ENCODE measurements at places on chromosomes 12 and 14.

DNA sequence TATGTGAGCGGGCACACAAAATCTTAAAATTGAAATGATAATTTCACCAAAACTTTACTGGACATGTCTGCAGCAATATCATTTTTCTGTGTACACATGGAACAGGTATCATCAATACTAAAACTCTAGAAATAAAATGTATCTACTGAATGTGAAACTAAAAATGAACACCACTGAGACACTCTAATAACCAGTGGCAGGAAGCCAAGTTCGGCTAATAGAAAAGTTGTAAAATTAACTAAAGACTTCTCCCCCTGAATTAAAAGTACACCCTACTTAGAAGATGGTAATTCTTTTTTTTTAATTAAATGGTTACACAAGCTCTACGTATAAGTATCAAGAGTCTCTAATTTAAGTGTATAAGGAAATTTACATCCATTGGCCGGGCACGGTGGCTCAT, 227.2 kb downstream of the MED13L start:
- no peak for DNase-seq

DNA sequence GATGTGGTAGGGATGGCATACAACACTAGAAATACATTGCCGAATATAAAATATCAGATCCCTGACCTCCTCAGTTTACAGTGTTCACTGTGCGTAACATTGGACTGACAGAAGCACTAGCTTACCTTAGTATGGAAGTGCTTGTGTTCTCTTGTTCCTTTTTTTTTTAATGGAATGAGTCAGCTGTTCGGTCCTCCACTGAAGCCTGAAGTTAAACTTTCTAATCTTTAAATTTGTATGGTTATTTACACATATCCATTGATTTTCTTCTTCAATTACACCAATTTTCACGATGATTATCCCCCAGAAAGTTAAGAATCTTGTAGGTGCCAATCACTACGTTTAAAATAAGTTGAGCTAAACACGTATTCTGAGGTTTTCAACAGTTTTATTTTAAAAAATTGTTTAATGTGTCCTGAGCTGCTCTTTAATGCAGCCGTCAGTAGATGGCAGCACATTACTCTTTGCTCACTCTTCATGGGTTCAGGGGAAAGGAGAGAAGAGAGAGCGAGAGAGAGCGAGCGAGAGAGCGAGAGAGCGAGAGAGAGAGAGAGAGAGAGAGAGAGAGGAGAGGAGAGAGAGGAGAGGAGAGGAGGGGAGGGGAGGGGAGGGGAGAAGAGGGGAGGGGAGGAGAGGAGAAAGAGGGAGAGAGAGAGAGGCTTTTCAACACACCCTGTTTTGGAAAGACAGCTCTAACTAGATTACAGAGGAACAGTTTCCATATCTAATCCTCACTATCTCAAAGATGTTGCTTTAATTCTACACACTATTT, 134.7 kb upstream of the SCAF11 start:
- DNase-seq, result peak; percentile 77

DNA sequence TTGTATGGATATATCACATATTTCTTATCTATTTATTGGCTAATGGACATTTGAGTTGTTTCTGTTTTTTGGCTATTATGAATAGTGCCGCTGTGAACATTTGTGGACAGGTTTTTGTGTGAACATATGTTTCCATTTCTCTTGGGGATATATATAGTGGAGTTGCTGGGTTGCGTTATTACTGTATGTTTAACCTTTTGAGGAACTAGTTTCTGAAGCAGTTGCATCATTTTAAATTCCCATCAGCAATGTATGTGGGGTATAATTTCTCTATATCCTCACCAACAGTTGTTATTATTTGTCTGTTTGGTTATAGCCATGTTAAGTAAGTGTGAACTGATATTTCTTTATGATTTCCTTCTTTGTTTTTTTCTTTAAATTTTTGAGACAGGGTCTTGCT, 10.7 kb downstream of the TCTN2 start:
- DNase-seq, result no peak

- no peak for DNase-seq
Measured at GRCh38 chr12:83322809-83323208, 636.1 kb downstream of the TMTC2 start.

DNA sequence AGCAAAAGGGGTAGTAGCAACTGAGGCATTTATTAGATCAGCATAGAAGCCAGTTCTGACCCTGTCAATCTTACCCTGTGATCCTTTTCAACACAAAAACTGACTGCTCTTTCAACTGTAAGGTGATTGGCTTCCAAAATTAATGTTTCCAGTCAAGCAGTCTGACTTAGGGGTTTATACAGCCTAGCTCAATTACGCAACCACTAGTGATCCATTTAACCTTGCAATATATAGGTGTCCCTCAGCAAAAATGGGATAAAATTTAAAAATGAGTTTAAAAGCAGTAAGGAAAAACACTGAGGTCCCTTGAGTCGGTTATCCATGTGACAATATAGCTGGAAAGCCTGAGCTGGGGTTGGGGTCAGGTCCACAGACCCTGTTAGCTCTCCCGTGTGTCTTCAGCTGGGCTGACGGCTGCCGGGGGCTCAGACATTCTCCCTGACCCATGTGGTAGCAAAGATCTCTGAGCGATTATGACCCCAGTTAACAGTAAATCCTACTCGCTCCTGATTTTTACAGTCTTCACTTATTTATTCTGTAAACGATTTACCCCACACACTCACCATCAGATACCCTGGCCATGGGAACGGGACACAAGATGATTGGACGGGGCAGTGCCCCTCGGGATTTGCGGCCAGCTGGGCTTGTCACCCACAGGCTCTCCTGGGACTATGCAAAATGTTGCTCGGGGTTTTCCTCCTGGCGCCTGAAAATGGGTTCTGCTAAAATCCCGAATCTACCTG, 16.6 kb downstream of the ADGRD1 start:
- no peak for DNase-seq

DNA sequence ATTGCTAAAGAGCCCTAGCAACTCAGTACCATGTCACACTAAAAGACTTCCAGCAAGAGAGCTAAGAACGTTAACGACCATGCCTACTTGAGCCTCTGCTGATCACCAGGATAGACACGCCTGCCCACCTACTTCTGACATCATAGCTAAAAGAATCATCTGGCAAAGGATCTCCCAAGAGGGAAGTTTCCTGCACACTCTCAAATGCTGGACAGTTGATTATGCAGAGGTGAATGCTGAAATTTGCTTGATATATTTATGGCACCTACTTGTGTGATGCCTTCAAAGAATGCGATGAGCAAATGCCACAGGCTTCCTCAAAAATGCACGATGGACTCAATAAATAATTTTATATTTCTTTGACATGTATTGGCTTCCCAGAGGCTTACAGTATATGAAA, 113.6 kb downstream of the GALC start:
- DNase-seq, result no peak

DNA sequence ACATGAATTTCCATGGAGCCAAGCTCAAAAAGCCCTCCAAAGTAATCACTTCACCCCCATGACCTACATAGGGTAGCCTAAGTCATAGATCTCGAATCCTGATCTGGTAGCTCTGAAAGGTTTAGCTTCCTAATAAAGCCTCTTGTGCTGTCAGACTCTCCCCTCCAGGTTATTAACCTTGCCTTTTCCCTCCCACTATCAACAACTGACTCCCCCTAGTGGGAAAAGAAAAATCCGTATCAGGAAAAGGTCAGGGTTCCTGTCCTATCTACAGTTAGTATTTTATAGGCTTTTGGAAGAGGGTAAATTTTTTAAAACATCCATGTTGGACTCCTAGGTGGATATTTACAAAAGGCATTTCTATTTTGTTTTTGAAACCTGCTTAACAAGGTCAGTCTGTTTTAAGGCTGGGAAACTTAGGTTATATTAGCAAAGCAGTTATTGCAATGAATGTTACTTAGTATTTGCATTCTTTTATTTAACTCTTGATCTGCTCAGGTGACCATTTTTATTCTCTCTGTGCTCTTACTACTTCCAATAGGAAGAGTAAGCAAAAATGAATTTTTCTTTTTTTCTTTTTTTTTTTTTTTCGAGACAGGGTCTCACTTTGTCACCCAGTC, 8.0 kb downstream of the YY1 start:
- no peak for DNase-seq

- DNase-seq, result no peak
Measured at GRCh38 chr14:51131516-51131915, 36.6 kb upstream of the TRIM9 start.

DNA sequence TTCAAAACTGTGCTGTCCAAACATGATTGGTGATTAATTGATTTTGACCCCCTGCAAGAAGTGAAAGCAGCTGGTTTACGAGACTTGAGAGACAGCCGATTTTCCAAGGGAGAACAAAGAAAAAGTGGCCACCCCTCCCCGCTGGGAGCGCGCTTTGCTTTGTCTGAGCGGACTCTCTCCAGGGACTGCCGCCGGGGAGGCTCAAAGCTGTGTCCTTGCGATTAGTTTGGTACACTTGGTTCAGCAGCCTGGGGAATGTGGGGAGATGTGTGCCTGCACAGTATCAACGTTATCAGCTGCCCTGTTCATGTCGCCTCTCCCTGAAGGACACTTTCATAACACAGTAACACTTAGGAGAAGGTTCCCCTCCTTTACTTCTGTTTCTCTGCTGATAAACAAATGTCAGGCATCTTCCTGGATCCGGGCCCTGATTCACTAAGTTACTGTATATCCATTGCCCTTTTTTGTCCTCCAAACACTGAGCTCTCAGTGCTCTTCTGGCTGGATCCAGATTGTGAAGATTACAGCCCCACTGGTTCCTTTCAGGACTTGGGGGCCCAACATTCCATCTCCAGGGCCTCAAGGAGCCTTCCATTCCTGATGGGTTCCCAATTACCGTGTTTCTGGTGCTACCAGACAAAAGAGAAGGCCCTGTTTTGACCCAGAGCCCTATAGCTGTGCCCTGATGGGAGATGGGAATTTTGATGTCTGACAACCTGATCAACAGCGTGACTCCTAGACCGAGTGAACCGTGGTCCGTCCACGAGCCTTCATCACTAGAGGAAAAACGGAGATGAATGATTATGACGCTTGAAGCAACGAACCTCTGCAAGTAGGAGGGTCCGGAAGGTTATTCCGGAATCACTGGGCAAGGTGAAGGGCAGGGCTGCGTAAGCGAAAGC, 31.7 kb upstream of the TUBA1C start:
- DNase-seq, result no peak

DNA sequence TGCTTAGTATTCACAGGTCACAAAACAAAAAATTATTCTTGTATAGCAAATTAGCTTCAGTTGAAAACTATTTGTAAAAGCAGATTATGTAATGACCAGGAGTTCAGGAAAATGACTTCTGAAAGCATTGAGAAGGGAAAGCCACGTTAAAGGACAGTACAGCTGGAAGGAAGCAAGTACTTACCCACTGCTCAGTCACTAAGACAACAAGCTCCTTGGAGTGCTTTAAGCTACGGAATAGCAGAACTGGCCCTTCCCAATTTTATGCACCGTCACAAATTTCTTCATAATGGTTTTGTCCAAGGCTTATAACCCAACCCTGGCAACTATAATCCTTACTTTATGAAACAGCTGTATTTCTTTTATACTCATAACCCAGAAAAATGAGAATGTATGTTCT, 13.0 kb upstream of the SNAPC1 start:
- DNase-seq, result no peak

GRCh38 chr12:133225527-133225926, 10.2 kb downstream of the ANHX start:
- DNase-seq, result no peak

- no peak for DNase-seq
Measured at GRCh38 chr14:80047761-80048160, 163.5 kb downstream of the DIO2 start.

DNA sequence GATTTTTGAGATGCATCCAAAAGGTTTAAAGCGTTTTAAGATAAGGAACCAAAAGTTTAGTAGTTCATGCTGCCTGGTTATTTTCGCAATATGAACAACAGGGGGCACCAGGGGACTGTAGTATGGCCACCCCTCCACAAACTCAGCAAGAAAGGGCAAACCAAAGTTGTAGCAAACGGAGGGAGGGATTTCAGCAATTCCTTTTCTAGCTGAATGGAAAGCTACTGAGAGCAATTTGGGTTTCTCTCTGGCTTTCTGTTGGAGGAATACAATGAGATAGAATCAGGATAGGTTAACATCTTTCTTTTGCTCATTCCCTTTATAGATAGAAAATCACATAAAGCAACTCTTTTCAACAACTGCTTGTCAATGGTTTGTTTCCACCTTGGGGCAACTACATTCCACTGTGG, 62.5 kb downstream of the DRAM1 start:
- DNase-seq, result peak; percentile 79

DNA sequence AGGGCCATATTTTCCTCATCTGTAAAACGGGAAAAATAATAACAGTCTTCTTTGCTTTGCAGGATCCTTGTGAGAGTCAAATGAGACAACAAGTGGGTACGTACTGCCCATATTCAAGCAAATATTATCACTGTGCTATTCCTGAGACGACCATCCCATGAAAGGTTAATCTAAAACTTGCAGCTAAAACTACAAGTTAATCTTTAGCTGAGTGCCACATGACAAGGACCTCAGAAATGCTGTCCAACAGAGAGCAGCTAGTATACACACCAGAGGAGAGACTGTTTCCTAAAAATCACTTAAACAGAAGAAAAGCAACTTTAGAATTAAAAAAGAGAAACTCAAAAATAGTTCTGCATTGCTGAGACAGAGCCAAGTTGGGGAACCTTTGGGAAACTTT, 162.7 kb upstream of the TMTC2 start:
- DNase-seq, result peak; percentile 39

- no peak for DNase-seq
Measured at GRCh38 chr14:104665114-104665656, 24.2 kb upstream of the INF2 start.

GRCh38 chr12:3713483-3713882, 39.4 kb downstream of the CRACR2A start:
- DNase-seq, result no peak

GRCh38 chr14:64701660-64702059, 2.6 kb upstream of the PLEKHG3 start:
- no peak for DNase-seq

DNA sequence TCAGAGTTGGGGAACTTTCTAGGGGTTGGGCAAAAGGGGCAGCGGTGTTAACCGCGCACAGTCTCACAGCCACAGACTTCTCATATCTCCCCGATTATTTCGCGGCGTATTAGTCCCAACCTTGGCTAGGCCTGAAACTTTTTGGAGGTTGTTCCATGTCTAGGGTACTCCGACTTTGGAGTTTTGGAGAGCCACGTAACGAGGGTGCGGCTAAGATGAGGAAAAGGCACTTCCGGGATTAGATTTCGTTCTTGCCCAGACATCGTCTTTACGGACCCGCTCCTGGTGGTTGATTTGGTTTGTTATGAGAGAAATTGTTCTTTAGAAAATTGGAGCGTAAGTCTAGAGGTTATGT, 513 bp downstream of the CCNK start:
- peak; percentile 27 for DNase-seq

GRCh38 chr12:109702111-109702841, 11.3 kb upstream of the FAM222A start:
- DNase-seq, result no peak

Measured in muscle of arm (tissue), 14 donors.